Activated CD4-positive, alpha-beta T cell treated with anti-CD3 and anti-CD28 coated beads for 36 hours (primary cell): ENCODE measurements at places on chromosomes 4 and X. TPM values are rescaled to one million over a fixed set of nuclear protein-coding genes. Genes with fewer than 3 reads are reported as not detected.

GRCh38 chr4:136763919-136764318 lies 768.4 kb downstream of the PCDH18 start:
- no peak for DNase-seq

- no peak for DNase-seq
These were observed 540.3 kb downstream of the PCDH18 start for GRCh38 chr4:136992032-136992431.

- DNase-seq, result no peak
These were observed 11.8 kb downstream of the KIF4A start for GRCh38 chrX:70301716-70302115.

The SNX25 gene
- total RNA-seq, result 15.0 TPM

DNA sequence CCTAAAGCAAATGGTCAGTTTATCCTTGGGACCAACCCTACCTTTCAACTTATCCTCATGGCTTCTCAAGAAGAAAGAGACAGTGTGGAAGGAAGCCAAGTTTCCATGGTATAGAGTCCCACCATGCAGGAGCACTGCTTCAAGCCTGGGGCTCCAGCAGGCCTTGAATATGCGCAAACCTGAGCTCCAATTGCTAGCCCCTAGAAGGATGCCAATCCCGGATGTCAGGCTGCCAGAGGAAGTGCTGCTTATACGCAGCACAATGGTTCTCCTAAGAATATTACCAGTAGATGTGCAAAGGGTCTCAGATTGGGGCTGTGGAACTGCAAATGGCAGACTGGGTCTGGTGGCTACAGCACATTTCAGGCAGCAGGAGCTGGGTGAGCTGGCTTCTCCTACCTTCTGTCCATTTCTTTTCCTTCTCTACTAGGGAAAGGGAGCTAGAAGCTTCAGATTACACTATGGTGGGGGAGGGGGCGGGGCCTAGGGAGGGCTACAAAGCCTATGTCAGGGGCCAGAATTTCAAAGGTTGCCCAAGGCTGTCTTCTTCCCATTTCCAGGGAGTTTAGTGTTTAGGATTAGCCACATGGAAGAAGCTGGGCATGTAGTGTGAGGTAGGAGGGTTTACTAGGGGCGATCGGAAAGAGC lies 40.7 kb upstream of the CITED1 start:
- DNase-seq, result no peak

- no peak for DNase-seq
These were observed 72.6 kb downstream of the STARD8 start for GRCh38 chrX:68719904-68720614.

- peak; percentile 31 for DNase-seq
These were observed 100.8 kb downstream of the SPIN4 start for GRCh38 chrX:63250253-63250868.

GRCh38 chr4:95537863-95538488 lies 10.8 kb downstream of the UNC5C start:
- no peak for DNase-seq

The NUP62CL gene
- 1.7 TPM for total RNA-seq

GRCh38 chr4:28225689-28226353 lies 1365.2 kb downstream of the STIM2 start:
- DNase-seq, result no peak

GRCh38 chr4:114225436-114225835 lies 246.0 kb upstream of the ARSJ start:
- DNase-seq, result no peak

DNA sequence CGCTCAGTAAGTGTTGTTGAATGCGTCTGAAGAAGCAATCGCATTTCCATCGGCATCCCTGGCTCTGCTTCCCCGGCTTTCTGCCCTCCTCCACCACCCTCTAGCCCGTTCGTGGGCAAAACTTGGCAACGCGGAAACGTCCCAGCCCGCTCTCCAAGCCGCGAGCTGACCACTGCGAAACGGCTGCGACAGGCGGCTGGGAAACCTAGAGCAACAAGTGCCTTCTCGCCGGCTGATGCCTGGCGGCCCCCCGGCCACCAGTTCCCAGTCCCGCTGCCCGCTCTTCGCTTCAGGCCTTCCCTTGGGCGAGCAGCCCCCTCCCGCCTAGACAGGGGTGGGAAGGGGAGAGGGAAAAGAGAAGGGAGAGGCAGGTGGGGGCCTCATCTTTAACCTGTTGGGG lies 837 bp downstream of the CITED1 start:
- no peak for DNase-seq
